ENCODE measurements at places on chromosomes 7 and 10. TPM values are rescaled to one million over a fixed set of nuclear protein-coding genes. Genes with fewer than 3 reads are reported as not detected.

- DNase-seq = no peak
These were observed 8.5 kb downstream of the ARL4A start for GRCh38 chr7:12695965-12696364.

- no peak for DNase-seq
These were observed 37.7 kb downstream of the MTURN start for GRCh38 chr7:30172451-30172850.

- no peak for DNase-seq
These were observed 784.0 kb downstream of the SUGCT start for GRCh38 chr7:40918701-40919271.

CFAP43 gene
- under 0.01 TPM for total RNA-seq

HOXA9 gene
- total RNA-seq = 4.7 TPM

Data from dermis microvascular lymphatic vessel endothelial cell (primary cell).